Stimulated activated CD4-positive, alpha-beta T cell treated with anti-CD3 and anti-CD28 coated beads, Interleukin-4, amount 100 ng/mL, for 4 hours (primary cell): ENCODE measurements at places on chromosomes 7 and 10.

DNA sequence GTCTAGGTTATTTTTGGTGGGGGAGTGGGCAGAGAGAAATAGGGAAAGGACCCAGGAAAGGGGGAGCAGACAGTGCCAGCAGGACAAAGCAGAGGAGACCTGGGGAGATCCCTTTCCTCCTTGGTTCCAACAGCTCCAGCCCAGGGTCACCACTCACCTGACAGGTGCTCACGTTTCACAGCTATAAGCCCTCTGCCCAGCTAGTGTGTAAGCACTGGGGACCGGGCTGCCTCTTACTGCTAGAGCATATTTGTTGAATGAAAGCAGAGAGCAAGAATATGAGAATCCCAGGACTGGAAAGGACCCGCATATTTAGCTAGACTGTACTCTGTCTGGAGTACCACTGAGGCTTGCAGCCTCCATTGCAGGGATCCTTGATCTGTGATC lies 6.7 kb downstream of the ZCCHC24 start:
- DNase-seq: no peak

- DNase-seq: no peak
These were observed 374.2 kb downstream of the GATA3 start for GRCh38 chr10:8428654-8429053.

- peak; percentile 94 for DNase-seq
These were observed 6.5 kb downstream of the ARPC1B start for GRCh38 chr7:99380823-99381663.

- no peak for DNase-seq
These were observed 44.3 kb downstream of the PFKP start for GRCh38 chr10:3111621-3112163.

DNA sequence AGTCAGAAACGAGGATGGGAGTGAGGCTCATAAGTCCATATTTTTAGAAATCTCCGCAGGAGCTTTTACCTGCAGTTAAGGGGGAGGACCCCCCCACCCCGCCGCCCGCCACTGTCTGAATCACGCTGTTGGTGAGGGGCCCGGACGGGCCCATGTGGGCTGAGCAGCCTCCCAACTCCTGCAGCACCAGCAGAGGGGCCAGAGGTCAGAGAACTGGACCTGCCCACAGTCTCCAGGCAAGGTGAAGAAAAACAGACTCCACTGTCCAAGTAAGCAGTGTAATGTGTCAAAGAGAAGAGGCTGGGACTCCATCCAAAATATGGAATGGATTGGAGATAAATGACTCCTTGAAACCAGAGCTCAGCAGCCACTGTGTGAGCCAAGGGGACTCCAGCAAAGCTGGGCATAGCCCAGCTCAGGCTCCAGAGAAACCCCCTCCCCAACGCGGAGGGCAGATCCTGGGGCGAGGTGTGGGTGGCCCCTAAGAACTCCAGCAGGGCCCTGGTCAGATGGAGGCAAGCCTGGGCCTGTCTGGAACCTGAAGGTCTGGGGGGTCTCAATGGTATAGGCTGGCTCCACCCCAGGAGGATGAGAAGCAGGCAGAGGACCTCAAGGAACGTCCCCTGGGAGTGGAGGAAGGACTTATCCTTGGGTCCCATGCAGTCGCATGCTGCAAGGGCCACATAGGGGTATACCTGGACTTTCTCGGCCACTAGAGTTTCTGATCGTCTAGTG lies 128.5 kb upstream of the TNS3 start:
- no peak for DNase-seq

- no peak for DNase-seq
These were observed 557.6 kb upstream of the GALNT17 start for GRCh38 chr7:70574314-70574834.

DNA sequence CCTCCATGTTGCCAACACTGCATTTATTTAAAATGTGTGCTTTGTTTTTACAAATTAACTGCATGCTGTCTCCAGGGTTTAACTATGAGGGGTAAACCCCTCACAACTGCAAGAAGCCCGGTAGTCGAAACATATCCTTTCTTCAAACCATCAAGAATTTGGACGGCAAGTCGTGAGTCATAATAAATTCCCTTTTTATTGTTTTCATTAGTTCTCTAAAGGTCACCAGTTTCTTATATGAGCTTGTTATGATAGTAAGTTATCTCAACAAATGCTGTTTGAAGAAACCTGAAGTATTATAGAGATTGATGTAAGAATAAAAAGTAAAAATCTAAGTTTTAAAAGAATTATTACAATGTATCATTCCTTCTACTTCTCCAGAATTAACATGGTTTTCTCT lies 12.2 kb upstream of the FIGNL1 start:
- no peak for DNase-seq

GRCh38 chr10:1056326-1057105 lies at the start of gene WDR37:
Gene WDR37, plus strand, starts transcription at chr10:1056385. Its CDS starts 15,771 bp downstream, at chr10:1072156.
- peak; percentile 91 for DNase-seq

DNA sequence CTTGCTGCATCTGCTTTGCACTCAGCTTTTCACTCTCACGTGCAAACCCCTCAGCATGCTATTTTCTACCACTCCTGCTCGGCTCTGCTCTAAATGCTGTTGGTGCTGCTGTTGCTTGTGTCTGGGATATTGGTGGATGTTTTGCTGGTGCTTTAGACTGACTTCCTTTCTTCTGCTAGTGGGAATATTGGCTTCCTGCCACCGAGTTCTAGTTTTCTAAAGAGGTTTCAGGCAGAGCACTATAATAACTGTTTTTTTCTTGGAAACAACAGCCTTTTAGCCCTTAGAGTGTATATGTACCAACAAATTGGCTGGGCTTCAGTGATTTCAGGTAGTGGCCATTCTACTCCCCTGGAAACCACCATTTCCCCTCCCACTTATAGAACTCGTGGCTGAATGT lies 27.8 kb downstream of the TMEM236 start:
- no peak for DNase-seq

- DNase-seq: peak; percentile 60
These were observed 8.7 kb upstream of the BHLHA15 start for GRCh38 chr7:98202367-98203195.

DNA sequence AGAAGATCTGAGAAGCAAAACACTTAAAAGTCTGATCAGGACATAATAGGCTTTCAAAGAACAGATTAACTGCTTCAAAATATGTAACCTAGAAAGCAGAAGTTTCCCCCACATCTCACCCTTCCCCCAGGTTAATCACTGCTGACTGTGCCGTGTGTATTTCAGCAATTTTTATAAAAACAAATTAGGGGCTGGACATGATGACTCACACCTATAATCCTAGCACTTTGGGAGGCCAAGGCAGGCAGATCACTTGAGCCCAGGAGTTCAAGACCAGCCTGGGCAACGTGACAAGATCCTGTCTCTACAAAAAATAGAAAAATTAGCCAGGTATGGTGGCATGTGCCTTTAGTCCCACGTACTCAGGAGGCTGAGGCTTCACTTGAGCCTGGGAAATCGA lies 67.6 kb upstream of the GATA3 start:
- DNase-seq: no peak

DNA sequence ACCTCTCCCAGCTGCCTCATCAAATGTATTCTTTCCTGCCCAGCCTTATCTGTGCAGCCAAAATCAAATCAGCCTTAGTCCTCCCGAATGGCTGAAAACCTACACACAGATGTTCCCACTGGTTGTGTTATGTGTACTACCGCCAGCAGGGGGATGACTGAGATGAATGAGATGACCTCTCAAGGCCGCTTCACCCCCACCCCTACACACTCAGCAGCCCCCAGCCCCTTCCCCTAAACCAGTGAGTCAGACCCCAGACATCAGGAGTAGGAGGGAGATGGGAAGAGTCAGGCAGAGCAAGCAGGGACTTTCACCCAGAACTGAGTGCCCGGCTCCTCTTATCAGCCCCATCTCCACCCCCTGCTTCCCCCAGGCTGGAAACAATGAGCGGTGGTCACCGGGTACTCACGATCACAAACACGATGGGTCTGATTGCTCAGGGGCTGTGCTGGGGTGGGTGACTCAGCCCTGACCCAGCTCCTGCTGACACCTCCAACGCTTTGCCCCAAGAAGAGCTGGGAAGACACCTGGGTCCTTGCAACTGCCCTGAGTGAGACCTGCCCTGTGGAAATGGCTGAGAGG lies 6.5 kb upstream of the C10orf105 start:
- peak; percentile 93 for DNase-seq

DNA sequence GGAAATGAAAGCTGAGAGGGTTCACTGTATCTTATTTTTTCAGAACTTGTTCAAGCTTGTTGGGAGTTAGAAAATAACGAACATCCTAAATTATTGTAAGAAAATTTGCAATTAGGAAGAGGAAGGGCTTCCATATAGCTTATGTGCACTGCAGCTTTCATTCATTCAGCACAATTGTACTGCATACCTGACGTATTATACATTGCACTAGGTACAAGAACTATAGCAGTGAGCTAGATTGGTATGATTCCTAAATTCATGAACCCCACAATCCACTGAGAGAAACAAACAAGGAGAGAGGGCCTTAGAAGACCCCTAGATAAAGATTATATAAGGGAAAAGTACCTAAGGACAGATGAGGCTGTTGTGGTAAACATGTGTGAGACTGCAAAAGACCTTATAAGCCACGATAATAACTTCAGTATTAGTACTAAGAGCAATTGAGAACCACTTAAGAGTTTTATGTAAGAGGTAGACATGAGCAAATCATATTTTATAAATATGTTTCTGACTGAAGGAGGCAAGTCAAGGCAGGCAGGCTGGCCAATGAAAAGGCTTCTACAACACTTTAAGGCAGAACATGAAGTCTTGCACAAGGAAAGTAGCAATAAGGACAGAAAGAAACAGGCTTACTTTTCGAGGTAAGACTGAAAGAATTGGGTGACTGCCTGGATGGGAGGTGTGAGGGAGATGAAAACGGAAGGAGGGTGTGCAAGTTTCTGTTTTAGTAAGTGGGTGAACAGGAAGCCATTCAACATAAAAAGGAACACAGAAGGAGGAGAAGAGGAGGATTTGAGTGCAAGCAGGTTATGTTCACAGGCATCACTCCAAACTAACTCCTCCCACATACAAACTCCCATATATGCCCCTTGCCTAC lies 77.9 kb upstream of the LRRN3 start:
- DNase-seq: peak; percentile 6

DNA sequence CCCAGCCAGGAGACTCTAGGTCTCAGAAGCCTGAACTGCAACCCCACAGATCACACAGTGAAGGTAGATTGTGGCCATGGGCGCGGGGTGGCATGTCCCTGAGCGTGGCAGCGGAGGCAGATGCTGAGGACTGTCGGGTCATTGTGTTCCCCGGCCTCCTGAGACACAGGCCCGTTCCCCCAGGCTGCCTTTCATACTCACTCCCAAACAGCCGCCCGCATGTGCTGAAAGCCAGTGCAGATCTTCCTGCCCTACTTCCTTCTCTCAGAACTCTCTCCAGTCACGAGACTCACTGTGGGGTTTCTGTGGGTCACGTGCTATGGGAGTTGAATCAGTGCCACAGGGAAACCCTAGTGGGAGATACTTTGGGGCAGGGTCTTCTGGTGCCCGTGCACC lies 48.0 kb downstream of the ZNF467 start:
- no peak for DNase-seq

DNA sequence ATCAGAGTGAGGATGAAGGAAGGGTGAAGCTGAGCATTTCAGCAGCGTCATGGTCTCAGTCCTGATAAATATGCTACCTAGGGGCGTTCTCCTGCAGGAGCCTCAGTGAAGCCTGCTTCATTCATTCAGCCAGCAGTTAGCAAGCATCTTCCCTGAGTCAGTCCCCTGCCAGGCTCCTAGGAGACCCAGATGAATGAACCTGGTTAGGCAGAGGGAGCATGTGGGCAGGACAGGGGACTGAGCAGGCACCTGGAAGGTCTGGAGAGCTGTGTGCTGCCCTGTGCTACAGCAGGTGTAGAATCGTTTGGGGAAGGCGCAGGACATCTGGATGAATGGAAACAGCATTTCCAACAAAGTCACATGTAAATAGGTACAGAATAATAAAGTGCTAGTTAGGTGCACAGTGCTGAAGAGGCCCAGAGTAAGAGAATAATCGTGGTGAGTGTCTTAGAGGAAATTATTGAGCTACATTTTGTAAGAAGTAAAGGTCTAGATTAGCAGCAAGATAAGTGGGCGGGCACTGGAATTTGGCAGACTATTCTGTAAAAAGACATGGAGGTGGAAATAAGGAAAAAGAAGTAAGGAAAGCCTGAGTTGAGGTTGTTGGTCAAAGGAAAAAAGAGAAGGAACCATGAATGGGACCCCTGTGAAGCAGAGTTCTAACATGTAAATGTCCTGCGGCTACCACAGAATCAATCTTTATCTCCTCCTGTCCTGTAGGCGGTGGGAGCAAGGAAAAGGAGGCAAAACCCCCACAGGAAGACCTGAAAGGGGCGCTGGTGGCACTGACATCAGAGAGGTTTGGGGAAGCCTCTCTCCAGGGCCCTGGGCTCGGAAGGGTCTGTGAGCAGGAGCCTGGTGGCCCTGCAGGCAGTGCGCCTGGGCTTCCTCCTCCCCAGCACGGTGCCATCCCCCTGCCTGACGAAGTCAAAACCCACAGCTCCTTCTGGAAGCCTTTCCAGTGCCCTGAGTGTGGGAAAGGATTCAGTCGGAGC lies 12.0 kb downstream of the ZSCAN25 start:
- no peak for DNase-seq

- no peak for DNase-seq
These were observed 12.7 kb upstream of the ATP6V1F start for GRCh38 chr7:128849804-128850490.

DNA sequence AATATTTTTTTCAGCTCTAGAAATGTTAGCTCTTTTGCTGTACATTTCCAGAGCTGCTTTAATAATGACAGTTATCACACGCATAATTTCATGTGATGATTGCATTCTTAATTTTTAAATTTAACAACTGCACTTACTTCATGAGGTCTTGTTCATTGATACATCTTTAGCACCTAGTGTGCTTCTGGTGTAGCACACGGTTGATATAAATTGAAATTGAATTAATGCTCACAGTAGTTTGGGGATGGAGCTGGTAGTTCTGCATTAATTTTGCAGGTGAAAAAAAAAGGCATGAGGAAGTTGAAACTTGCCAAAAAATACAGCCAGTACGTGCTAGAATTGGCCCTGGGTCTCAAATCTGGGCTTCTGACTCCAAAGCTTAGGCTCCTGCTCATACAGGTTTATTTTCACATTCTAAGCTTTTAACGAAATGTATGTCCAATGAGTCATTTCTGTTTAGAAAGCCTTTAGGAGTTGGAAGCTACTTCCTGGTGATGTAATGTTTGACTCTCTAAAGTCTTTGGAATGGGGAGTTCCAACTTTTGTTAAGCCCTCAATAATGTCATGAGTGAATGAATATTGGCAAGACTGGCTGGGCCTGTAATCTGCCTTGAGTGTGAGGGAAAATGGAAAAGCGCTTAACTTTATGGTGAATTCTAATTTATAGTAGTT lies 62.5 kb downstream of the DAGLB start:
- DNase-seq: no peak
